ENCODE measurements at places on chromosomes 5 and 9.

DNA sequence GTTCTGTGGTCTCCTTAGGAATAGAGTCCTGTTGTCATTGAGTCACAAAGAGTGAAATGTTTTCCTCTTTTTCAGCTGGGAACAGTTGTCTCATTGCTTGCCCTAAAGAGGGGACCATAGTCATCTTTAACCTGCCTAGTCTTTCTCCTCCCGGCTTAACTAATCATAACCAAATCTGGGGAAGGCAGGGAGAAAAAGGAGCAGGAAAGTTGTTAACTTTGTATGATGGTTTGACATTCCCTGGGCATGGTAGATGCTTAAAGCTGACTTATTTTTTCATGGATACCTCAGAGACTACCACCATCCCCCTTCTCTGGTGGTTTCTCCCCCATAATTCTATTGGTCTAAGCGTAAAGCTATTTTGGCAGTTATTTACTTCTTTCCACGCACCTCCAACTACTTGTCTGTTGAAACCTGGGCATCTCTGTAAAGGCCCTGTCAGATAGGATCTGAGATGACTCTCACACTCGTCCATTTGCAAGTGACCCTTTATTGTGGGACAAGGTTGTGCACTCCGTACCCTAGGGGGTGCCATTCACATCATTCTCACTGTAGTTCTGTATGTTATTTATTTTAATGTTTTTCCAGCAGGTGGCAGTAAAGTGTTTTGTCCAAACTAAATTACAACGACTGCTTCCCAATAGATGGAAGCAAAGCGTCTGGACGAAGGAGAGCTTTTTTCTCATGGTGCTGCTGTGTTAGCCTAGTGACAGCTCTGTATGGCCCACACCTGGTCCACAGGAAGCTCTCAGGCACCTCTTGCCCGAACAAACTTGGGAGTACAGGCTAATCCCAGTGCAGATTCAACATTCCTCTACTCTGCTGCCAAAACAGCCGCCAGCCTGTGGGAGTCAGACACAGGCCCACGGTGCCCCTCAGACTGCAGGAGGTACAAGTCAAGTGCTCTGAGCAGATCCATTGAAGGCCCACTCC, 3.0 kb upstream of the FAM13B start:
- peak; percentile 91 for DNase-seq

DNA sequence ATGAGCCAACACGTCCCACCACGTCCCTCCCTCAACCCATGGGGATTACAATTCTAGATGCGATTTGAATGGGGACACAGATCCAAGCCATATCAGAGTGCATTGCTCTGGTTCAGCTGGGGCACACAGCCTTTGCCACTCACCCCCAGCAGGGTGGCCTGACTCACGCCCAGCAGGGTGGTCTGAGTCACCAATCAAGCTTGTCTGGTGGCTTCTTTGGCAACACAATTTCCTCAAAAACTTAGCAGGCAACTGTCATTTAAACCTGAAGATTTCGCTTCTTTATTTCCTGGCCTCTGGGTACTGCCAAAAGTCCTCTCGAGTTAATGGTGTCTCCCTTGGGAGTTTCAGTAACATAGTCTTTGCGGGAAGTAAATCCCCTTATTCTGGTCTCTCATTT, 16.3 kb upstream of the SEMA5A start:
- DNase-seq: peak; percentile 60

- DNase-seq: peak; percentile 45
Observed at GRCh38 chr5:176675676-176676360, 28.5 kb downstream of the TSPAN17 start.

DNA sequence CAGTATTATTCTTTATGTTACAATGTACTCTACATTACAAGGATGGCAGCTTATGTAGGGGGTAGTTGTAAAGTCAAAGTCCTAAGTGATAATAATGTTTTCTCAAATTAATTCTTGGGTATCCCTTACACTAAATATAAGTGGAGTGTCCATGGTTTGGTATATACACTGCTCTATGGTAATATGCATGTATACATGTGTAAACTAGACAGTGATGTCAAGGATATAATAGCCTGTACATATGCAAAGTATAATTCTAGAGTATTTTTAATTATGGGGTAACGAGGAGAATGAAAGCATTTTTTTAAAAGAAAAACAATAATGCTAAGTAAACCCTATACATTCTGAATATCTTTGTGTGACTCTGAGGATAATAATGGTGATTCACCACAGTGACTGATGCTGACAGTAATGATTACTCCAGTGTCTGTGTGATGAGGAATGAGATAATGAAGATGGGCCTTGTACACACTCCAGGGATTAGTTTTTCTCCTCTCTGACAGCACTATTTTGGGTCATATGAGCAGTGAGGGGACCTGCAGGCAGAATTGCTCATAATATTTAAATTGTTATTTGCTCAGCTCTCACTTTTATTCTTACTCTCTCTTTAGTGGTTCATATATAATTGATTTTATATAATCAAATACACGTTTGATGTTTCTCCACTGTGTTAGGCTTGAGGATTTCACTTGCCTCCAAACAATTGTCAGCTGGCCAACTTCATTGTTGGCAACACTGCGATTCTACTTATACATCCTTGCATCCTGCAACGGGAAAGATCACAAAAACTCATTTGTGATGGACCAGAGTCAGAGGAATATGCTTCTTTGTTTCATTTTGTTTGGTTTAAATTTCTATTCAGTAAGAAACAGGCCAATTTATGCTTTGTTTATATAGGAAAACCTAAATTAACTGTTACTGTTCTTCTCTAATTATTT, 88.2 kb downstream of the NREP start:
- DNase-seq: peak; percentile 88

DNA sequence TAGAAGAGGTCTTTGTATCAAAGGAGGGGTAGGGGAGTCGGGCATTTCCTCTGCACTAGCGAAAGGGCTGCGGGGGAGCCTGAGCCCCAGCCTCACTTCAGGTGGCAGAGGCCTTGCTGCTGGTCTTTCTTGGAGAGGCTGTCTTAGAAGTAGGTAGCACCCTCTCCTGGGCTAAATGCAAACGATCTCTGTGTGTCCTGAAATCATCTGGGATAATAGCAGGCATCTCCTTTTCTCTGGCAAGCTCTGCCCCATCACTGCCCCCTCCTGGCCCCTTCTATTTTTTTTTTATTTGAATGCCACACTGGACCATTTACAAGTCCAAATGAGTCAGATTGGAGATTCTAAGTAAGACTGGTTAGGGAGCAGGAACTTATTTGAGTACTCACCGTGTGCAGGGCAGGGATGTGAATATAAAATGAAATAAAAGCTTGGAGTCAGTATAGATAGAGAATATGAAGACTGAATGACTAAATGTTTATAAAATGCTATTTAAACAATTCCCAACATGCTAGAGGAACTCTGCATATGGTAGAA, 137.1 kb downstream of the FGF1 start:
- DNase-seq: peak; percentile 95

- DNase-seq: peak; percentile 59
Observed at GRCh38 chr5:139844472-139845145, 49.0 kb downstream of the PSD2 start.

GRCh38 chr9:70429899-70430298, 15.4 kb upstream of the KLF9 start:
- DNase-seq: no peak
